ENCODE measurements at places on chromosomes 3 and 15.

- peak; percentile 64 for DNase-seq
These were observed 7.6 kb downstream of the ULK3 start for GRCh38 chr15:74835312-74835823.

DNA sequence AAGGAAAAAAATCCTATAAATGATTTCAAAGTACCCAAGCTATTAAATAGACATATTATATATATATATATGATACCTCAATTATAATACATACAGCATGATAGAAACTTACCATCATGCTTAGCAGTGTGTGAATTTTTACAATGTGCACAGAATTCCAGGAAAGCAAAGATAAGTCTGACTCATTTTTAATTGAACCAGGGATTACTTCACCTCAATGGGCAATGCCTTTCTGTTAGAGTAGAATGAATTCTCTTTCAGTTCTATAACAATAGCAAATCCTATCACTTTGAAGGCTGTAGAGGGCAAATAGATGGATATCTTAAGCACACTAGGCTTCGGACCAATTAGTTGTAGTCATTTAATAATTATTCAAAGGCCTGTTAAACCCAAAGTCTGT lies 54.8 kb upstream of the P3H2 start:
- no peak for DNase-seq

DNA sequence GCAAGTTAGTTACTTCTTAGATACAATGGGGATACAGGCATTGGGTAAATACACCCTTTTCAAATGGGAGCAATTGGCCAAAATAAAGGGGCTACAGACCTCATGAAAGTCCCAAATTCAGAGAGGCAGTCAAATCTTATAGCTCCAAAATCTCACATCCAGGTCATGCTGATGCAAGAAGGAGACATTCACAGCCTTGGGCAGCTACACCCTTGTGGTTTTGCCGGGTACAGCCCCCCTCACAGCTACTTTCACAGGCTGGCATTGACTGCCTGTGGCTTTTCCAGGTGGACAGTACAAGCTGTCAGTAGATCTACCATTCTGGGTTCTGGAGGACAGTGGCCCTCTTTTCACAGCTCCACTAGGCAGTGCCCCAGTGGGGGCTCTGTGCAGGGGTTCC lies 17.5 kb upstream of the PLSCR1 start:
- DNase-seq: no peak

GRCh38 chr15:61421470-61421869 lies 192.4 kb upstream of the RORA start:
- DNase-seq: no peak

GRCh38 chr3:185711255-185711870 lies 113.5 kb downstream of the IGF2BP2 start:
- DNase-seq: no peak

DNA sequence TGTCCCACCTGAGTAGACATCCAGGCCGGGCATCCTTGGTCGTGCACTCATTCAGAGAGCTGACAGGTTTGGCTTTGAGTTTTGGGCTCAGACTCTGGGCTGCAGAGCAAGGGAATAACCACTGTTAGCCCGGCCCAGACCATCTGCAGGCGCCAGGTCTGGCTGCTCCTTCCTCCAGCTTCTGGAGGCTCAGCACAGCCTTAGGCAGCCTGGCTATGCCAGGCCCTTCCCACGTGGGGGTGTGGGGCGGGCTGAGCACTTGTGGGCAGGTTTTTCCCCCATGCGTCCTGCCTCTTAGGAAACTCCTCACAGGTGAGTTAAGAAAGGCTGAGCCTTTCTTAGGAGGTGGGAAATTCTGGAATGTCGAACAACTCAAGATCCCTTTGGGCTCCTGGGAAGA lies 11.2 kb downstream of the PLA2G4B start:
- no peak for DNase-seq

DNA sequence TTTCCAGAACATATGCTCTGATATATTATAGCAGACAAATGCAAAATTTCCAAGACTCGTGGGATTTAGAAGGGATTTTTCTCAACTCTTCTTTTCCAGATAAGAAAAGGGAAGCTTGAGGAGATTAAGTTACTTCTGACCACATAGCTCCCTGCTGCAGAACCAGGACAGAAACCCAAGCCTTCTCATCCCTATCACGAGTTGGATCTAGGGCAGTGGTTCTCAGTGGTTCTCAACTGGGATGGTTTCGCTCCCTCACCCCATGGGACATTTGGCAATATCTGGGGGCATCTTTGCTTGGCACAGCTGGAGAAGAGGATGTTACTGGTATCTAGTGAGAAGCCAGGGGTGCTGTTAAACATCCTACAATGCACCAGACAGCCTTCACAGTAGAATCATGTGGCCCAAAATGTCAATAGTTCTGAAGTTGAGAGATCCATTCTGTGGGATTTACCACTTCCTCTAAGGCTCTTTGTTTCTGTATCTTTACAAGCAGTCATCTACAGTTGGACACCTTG lies 64.2 kb downstream of the LIPC start:
- no peak for DNase-seq

- DNase-seq: no peak
These were observed 4.7 kb upstream of the TYRO3 start for GRCh38 chr15:41554343-41554742.

DNA sequence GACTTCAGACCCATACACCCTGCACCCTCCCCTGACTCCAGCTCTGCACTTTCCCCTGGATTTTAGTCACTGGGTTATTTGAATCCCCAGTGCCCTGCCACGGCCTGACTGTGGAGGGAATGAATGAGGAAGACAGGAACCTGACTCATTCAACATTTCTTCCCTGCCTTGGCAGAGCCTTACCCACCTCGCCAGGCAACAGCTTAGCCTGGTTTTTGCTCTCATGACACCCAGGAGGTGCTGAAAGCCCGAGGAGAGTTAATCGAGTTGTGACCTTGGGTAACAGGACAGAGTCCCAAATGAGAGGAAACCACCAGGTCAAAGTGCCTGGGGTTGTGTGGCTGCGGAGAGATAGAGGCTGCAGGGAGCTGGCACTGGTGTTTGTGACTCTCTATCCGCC lies 128.3 kb downstream of the SMAD6 start:
- no peak for DNase-seq

GRCh38 chr3:117562000-117562399 lies 852.4 kb downstream of the TUSC7 start:
- DNase-seq: no peak

DNA sequence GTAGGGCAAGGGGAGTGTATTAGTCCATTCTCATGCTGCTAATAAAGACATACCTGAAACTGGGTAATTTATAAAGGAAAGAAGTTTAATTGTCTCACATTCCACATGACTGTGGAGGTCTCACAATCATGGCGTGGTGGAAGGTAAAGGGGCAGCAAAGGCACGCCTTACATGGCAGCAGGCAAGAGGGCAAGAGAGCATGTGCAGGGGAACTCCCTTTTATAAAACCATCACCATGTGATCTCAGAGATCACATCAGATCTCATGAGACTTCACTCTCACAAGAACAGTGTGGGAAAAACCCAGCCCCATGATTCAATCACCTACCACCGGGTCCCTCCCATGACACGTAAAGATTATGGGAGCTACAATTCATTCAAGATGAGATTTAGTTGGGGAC lies 41.4 kb downstream of the SUMF1 start:
- DNase-seq: no peak

DNA sequence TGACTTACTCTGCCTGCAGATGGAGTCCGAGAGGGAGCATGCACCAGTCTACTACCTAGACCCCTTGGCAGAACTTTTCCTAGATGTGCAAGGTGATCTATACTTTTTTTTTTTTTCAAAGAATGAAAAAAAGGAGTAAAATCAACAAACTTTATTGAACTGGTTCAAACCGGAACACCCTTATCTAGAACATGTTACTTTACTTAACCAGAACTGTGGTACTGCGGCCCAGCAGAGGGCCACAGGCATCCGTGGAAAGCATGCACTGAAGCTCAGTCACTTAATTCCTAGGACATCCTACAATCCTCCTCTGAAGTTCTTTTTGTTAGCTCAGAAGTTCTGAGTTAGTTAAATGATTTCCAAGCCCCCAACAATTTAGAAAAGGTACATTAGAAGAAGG lies 21.6 kb downstream of the CHAC1 start:
- no peak for DNase-seq

DNA sequence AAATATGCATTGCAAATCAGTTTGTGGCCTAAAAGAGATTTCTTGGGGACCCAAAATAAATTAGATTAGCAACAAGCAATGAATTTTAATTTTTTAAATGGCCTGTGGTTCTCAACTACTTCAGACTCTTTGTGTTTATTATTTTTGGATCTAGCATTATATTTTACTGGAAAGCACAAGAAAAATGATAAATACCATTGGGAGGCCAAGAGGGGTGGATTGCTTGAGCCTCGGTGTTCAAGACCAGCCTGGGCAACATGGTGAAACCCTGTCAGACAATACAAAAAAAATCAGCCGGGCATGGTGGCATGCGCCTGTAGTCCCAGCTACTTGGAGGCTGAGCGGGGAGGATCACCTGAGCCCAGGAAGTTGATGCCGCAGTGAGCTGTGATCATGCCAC lies 13.6 kb downstream of the LACTB start:
- no peak for DNase-seq

DNA sequence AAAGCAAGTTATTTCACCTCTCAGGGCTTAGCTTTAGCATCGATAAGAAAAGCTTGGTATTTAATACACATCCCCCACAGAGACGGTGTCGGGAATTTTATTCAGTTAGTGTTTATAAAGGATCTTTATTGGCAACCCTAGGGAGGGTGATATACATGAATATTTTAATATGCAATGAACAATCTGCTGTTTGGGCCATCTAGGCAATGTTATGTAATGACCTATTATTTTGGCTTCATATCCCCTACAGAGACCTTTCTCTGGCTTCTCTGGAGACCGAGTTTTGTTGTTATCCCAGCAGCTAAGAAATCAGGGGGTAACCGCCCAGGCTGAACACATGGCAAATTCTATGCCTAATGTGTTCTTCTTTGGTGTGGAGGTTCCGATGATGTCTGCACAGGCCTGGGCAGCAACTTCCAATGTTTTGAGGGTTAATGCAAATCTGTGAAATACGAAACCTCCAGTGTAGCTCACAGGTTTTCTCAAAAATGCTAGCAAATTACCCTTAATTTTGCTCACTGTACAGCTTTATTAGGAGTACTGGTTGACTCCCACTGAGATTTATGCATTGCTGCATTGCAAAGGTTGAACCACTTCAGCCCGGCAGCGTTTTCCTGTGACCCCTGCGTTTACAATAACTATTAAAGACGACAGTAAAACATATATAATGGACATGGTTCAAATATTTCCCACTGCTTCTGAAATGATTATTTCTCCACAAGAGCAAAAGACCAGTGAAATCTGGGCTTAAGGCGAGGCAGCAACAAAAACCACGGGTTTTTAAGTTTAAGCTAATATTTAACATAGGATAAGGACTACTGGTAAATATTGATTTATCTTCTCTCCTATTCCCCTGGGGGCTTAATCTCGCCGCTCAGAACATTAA lies 298.3 kb upstream of the NR2E3 start:
- DNase-seq: no peak

GRCh38 chr3:8581373-8581772 lies 63.2 kb downstream of the SSUH2 start:
- DNase-seq: no peak

GRCh38 chr15:28983432-28984311 lies 97.9 kb downstream of the APBA2 start:
- no peak for DNase-seq

GRCh38 chr15:61095804-61096506 lies 133.1 kb downstream of the RORA start:
- no peak for DNase-seq

- no peak for DNase-seq
These were observed 836 bp upstream of the AKAP13 start for GRCh38 chr15:85379403-85380131.

DNA sequence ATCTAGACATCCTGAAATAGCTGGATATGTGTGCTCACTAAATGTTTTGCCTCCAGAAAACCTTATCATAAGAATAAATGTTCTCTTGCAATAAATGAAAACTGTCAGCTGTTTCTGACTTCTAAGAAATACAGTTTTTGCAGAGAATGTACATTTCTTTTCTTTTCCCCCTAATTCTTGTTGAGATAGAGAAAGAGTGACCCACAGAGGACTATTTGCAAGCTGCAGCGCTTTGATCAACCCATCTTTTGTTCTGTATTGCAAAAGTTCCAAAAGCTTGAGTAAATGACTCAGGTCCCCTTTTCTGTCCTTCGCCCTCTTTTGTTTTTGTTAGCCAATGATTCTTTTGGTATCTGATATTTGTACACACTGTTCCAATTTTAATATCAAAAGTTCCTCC lies 141.9 kb downstream of the BBX start:
- DNase-seq: no peak

DNA sequence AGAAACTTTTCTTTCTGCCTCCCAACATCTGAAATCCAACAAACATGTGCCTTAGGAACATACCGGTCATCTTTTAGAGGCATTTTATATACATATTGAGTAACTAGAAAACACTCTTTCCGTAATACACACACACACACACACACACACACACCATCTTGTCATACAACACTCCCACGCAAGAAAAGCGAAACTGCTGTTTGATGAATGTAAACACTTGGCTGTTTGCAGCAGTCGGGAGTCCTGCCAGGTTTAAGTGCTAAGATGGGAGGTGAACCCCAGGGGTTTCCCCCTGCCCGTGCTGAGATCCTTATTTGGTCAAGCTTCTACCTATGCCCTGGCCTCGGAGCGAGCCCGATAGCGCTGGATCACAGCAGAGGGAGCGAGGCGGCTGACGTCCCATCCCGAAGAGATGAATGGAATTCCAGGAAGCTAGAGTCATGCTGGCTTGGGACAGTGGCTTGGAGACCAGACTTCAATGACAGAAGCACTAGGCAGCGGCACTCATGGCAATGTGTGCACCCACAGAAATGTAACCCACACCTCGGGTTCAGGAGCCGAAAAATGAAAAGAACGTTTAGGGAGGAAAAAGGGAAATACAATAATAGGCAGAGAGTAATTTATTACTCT lies 1.3 kb upstream of the THBS1 start:
- no peak for DNase-seq

GRCh38 chr3:192577271-192577670 lies 150.1 kb downstream of the FGF12 start:
- no peak for DNase-seq

DNA sequence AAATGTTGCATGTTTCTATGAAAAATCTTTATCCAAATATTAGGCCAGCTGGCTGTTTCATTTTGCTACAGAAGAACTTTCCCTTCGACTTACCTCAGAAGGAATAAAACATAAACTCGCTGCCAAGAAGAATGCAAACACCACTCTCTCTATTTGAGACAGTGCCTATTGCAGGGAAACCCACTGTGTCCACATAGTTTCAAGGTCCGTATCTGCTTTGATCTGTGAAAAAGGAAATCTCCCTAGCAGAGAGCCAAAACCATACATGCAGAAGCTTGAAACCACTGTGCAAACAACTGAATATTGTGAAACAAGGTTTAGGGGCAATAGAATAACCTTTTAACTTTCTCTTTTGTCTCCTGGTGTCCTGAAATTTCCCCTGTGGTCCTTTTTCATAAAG lies 35.0 kb upstream of the CAPN7 start:
- DNase-seq: no peak
